ENCODE measurements at places on chromosomes 12 and 14. TPM values are rescaled to one million over a fixed set of nuclear protein-coding genes. Genes with fewer than 3 reads are reported as not detected.

GRCh38 chr14:75430116-75430515 lies 2.3 kb downstream of the JDP2 start:
- peaks cover 5% of the 10 kb centered on the region for H3K4me1 ChIP-seq
- H3K36me3 ChIP-seq = peaks cover 11% of the 10 kb centered on the region
- H3K27me3 ChIP-seq = peaks cover 2% of the 10 kb centered on the region
- no peak overlapping the region for H3K27ac ChIP-seq

GRCh38 chr12:93785249-93786010 lies 108.3 kb downstream of the CRADD start:
- peaks cover 3% of the 10 kb centered on the region for H3K4me1 ChIP-seq
- no peaks in the 10 kb centered on the region for H3K27me3 ChIP-seq
- no peak overlapping the region for H3K4me3 ChIP-seq
- H3K27ac ChIP-seq = no peak overlapping the region
- peaks cover 4% of the 10 kb centered on the region for H3K36me3 ChIP-seq

GRCh38 chr14:35571598-35571997 lies 37.6 kb downstream of the INSM2 start:
- H3K36me3 ChIP-seq = no peaks in the 10 kb centered on the region
- H3K27me3 ChIP-seq = no peaks in the 10 kb centered on the region
- H3K4me3 ChIP-seq = no peak overlapping the region
- H3K4me1 ChIP-seq = no peaks in the 10 kb centered on the region

GRCh38 chr12:60173224-60174170 lies 577.7 kb downstream of the SLC16A7 start:
- H3K4me3 ChIP-seq = no peak overlapping the region
- H3K27me3 ChIP-seq = no peaks in the 10 kb centered on the region
- no peak for DNase-seq

DNA sequence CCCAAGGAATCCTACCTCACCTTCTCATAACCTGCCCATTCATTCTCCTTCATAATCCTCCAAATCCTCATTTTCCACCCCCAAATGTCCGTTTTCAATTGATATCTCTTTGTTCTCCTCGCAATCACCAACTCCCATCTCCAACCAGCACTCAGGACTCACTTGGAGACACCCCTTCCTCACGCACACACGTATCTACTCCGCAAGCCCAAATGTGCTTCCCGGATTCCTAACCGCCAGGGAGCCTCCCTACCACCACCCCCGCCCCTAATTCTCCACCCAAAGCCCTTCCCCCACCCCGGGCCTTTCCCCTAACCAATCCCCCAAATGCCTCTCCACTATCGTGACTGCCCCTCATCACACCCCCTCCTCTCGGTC lies 304 bp downstream of the KCTD10 start:
- H3K27me3 ChIP-seq = no peaks in the 10 kb centered on the region
- peak overlapping the region; percentile 97 for H3K4me3 ChIP-seq
- H3K27ac ChIP-seq = no peak overlapping the region

The POTEM gene
- total RNA-seq = not detected

DNA sequence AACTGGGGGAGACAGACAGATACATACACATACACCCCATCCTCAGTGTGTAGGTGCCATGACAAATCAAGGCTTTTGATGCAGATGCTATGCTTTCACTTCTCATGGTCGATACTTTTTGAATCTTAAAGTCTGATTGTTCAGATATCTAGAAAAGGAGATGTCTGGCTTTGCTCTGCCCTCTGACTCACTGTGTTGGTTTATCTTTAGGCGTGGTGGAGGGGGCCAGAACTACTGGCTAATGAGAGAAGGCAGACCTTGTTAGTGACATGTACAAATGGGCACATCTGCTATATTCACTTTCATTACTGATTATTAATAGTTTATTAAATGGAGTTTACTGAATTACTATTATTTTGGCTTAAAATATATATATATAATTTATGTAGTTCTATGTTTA lies 444.3 kb upstream of the RGS6 start:
- no peak overlapping the region for H3K27ac ChIP-seq
- DNase-seq = no peak
- H3K4me1 ChIP-seq = peaks cover 4% of the 10 kb centered on the region
- no peaks in the 10 kb centered on the region for H3K36me3 ChIP-seq
- no peak overlapping the region for H3K4me3 ChIP-seq

The KLRC3 gene
- not detected for total RNA-seq

The BCL2L14 gene
- 0.28 TPM for total RNA-seq

- no peaks in the 10 kb centered on the region for H3K27me3 ChIP-seq
- peaks cover 17% of the 10 kb centered on the region for H3K4me1 ChIP-seq
- no peak for DNase-seq
- no peak overlapping the region for H3K4me3 ChIP-seq
- H3K27ac ChIP-seq = no peak overlapping the region
Measured at GRCh38 chr12:31523306-31523705, 67.6 kb downstream of the DENND5B start.

DNA sequence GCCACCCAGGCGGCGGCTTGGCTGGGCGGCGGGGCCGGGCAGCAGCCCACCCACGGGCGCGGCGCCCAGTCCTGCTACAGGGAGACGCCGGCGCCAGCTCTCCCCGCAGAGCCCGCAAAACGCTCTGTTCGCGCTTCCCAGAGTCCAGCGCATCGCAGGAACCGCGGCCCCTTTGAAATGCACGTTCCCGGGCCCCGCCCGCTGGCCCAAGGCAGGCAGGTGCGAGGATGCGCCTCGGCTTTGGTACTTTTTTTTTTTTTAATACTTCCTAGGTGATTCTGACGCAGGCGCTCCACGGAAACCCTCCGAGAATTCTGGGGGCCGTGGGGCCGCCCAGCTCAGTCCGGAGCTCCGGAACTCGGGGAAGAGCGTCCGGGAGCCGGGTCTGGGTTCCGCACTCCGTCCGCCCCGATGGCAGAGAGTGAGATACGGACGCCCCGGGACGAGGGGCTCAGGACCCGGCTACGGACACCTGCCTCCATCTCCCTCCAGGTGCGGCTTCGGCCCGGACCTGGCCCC lies 483 bp downstream of the POC1B start:
- H3K27ac ChIP-seq = no peak overlapping the region
- peak overlapping the region; percentile 88 for H3K4me3 ChIP-seq
- peak; percentile 71 for DNase-seq
- H3K27me3 ChIP-seq = no peaks in the 10 kb centered on the region
- H3K36me3 ChIP-seq = peaks cover 17% of the 10 kb centered on the region

- no peaks in the 10 kb centered on the region for H3K4me1 ChIP-seq
- no peaks in the 10 kb centered on the region for H3K27me3 ChIP-seq
- no peak overlapping the region for H3K27ac ChIP-seq
- no peaks in the 10 kb centered on the region for H3K36me3 ChIP-seq
- no peak for DNase-seq
Measured at GRCh38 chr12:120489018-120489417, 6.9 kb upstream of the DYNLL1 start.

DNA sequence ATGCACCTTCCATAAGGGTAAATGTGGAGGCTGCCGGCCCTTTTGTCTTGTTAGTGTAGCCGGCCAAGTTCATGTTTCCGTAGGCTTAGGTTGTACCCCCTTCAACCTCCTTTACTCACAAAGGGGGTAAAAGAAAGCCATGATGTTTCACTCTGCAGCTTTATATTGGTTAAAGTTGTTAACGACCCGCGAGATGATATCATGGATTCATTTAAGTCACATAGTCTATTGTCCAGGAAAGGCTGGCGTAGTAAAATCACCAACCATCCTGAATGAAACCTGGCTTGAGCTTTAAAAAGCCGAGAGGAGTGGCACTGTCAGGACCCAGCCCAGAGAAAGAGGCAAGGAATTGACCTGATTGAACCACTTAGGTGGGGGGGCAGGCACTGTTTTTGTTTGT lies 1.3 kb downstream of the UNG start:
- no peak for DNase-seq
- H3K27ac ChIP-seq = no peak overlapping the region
- no peaks in the 10 kb centered on the region for H3K4me1 ChIP-seq
- H3K27me3 ChIP-seq = no peaks in the 10 kb centered on the region

The TCL1B gene
- total RNA-seq = 3.6 TPM

DNA sequence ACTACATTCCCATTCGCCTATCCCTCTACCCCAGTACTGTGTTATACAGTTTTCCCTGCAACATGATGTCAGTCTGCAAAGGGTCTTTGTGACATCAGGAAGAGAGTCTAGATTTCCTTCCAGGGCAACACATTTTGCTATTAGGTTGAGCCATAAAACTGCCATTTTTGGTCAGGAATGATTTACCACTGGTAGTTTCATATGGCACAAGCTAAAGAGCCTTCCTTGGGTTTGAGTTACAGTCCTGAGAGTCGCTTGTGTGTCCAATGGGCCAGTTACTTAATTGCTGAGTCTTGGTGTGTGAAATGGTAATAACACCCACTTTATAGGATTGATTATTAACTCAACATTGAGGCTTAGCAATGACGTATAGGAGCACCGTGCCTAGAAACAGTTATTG lies 22.6 kb upstream of the AMIGO2 start:
- H3K4me3 ChIP-seq = no peak overlapping the region
- no peak overlapping the region for H3K27ac ChIP-seq
- H3K4me1 ChIP-seq = no peaks in the 10 kb centered on the region

- H3K36me3 ChIP-seq = peaks cover 43% of the 10 kb centered on the region
- H3K4me1 ChIP-seq = no peaks in the 10 kb centered on the region
- H3K27me3 ChIP-seq = no peaks in the 10 kb centered on the region
- no peak for DNase-seq
Measured at GRCh38 chr12:50102131-50102531, 1.7 kb upstream of the GPD1 start.

The PTPRR gene
- total RNA-seq = 0.22 TPM

DNA sequence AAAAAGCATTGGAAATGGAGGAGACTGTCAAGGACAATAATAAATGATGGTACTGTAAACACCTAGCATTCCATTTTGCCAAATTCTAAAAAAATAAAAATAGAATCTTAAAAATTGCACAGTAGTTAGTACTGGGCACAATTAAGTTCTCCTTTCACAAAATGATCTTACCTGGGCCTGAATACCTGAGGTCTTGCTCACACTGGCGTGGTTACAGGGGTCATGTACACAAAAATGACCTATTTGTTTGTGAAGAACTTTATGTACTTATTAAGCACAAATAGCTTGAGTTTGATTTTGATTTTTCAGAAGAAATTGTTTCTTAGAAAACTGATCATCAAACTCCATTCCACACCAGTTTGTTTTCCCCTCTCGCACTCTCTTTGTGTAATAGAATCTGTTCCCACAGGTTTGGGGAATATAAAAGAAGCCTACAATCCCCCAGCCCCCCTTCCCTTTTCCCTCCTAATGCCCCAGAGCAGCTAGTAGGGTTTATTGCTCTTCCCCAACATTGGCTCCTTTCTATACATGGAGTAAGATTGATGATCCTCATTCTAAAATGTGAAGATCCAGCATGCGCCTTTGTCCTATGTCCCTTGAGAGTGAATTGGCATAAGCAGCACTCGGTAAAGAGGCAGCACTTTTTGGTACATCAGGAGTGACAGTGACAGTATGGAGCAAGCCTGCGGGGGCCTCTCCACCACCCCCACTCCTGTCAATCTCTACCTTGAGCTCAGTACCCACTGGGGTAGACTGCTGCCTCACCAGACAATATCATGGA lies 204.3 kb downstream of the ASCL1 start:
- no peak for DNase-seq
- no peak overlapping the region for H3K4me3 ChIP-seq
- H3K27ac ChIP-seq = no peak overlapping the region
- H3K27me3 ChIP-seq = no peaks in the 10 kb centered on the region
- no peaks in the 10 kb centered on the region for H3K4me1 ChIP-seq
- no peaks in the 10 kb centered on the region for H3K36me3 ChIP-seq

The RNU4-1 gene
- 3,277 TPM for total RNA-seq

DNA sequence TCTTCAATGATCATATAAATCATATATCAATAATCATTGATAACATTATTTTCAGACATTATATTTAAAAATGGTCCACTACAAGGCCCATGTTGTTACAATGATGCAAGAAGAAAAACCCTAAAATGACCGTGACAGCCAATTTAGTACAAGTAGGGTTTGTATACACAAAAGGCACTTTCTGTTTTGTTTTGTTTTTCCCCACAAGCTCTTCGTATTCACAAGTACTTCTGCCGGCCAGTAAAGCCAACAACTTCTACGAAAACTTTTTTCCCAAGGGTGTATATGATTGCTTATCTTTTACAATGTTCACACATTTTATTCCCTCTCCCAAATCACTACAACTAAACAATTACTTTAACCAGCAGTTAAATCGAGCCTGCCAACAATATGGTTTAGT lies 9.6 kb downstream of the PTPRB start:
- no peaks in the 10 kb centered on the region for H3K27me3 ChIP-seq
- H3K4me1 ChIP-seq = no peaks in the 10 kb centered on the region
- no peak overlapping the region for H3K4me3 ChIP-seq
- DNase-seq = no peak

GRCh38 chr12:102603021-102603420 lies 122.7 kb upstream of the IGF1 start:
- DNase-seq = no peak
- H3K36me3 ChIP-seq = peaks cover 15% of the 10 kb centered on the region
- H3K27ac ChIP-seq = no peak overlapping the region
- no peaks in the 10 kb centered on the region for H3K27me3 ChIP-seq
- no peaks in the 10 kb centered on the region for H3K4me1 ChIP-seq

GRCh38 chr14:22227084-22227483 lies 361.9 kb downstream of the DAD1 start:
- no peak overlapping the region for H3K4me3 ChIP-seq
- H3K27ac ChIP-seq = no peak overlapping the region
- no peaks in the 10 kb centered on the region for H3K4me1 ChIP-seq
- peaks cover 13% of the 10 kb centered on the region for H3K36me3 ChIP-seq

The TRHDE gene
- 1.0 TPM for total RNA-seq

- H3K36me3 ChIP-seq = no peaks in the 10 kb centered on the region
- H3K27me3 ChIP-seq = no peaks in the 10 kb centered on the region
- no peak overlapping the region for H3K27ac ChIP-seq
Measured at GRCh38 chr14:45891417-45892080, 638.5 kb upstream of the MIS18BP1 start.

Measured in H9 (cell line).